ENCODE measurements at places on chromosomes 11 and 22. TPM values are rescaled to one million over a fixed set of nuclear protein-coding genes. Genes with fewer than 3 reads are reported as not detected.

NEU3 gene
- 9.9 TPM for total RNA-seq

OR10AG1 gene
- total RNA-seq: not detected

C22orf42 gene
- not detected for total RNA-seq

VWCE gene
- total RNA-seq: 4.5 TPM
